ENCODE measurements at places on chromosomes 3 and 15.

DNA sequence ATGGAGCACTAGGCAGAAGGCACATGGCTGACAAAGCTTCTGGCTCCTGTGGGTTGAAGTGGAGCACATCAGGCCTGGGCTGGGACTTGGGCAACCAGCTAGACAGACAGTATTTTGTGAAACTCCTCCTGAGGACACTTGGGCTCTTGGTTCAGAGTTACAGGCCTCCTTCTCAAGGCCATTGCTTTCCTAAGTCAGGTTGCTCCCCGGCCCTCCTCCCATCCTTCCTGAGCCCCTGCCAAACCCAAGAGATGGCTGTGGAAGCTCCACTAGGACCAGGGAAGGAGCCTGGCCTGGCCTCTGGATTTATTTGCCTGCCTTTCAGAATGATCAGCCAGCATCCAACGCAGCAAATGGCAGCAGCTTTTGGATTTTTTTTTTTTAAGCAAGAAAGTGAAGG is 56.3 kb downstream of the MAGEF1 start:
- no peak for DNase-seq

DNA sequence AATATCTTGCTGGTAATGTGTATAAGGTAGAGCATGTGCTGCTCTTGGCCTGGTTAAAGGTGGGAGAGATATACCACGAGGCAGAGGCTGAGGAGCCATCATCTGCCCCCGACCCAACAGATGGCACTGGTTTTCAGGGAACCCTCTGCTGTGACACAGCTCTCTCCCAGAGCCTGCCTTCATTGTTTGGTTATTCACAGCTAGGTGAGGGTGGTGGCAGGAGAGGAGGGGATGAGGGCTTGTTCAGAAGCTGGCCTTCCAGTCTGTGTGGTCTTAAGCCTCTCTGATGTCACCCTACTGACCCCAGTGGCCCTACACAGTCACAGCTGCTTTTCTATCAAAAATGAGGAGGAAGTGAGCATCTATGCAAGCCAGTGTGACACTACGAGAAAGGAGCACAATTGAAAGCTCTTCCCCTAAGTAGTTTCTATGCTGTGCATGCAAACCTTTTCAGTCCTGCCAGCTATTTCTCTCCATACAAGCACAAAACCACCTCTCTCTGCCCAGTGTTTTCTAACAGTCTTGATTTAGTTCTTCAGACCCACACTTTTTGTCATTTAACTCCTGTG is 258.4 kb upstream of the AGTR1 start:
- DNase-seq = no peak

DNA sequence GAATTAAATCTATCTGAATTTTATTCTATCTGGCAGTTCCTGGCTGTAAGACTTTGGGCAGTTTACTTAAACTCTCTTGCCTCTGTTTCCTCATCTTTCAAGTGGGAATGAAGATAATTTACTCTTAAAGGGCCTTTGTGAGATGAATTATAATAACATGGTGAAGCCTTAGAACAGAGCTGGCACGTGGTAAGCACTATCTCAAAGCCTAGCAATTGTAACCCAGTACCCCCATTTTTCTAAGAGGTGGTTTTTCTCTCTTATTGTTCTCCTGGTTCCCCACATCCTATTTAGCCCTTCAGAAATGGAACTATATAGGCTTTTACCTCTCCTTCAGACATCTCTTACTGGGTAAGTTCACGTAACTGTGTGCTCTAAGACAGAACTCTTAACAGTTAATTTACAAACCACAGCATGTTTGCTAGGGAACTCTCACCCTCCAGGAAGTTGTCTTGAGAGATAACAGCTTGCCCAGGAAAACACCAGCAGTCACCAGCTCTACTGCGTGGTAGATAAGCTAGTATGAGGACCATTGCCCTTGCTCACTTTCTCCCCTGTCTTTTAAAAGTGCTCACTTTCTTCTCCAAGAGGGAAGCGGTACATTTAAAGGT is 12.3 kb upstream of the CRBN start:
- peak; percentile 92 for DNase-seq

DNA sequence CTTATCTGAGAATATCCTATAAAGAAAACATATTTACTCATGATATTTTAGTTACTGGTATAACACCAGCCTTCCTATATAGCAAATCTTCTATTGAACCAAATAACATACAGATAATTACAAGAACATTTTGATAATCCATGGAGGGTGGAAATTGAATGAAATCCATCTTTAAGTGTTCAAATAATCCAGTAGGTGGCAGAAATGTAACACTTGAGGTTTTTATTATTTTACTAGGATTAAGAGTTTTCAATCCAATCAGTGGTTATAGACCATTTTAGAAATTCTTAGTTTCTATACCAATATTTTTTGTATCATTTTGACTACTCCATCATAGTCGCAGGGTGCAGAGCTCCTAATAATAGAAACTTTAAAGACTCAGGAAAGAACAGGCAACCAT is 101.9 kb upstream of the KCNH8 start:
- DNase-seq = peak; percentile 6

DNA sequence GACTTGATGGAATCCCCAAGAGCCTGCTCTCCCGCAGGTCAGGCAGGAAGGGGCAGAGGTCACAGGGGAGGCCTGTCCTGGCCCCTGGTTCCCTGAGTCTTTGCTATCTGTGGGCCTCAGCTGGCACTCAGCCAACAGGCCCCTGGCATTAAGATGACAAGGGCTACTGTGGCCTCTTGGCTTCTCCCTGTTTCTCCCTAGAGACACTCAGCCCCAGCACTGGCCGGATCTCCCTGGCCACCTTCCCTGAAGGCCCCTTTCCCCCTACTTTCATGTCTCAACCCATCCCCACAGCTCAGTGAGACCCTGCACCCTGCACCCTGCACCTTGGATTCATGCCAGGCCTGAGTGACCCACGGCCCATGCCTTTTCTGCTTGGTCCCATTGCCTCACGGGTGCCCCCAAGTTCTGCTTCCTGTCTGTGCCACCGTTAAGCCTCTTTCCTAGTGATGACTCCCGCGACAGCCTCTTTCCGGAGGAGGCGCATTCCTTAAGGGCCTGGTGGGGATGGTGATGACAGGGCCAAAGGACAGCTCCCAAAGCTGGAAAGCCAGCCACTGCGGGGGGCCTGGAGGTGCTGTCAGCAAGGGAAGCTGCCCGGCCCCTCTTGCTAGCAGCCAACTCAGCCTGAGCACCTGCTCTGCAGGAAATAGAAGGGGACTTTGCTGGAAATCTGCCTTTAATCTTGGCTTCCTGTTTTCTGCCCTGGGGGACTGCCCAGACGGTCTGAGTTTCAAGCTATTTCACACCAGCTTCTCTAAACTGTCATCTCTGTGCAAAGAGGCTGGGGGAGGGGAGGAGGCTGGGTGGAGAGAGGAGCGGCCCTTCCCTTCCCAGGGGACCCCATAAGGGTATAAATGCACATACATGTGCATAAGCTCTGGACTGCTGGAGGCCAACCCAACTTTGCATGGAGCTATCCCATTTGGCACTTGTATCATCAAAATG is 4.8 kb upstream of the CSK start:
- DNase-seq = peak; percentile 31

DNA sequence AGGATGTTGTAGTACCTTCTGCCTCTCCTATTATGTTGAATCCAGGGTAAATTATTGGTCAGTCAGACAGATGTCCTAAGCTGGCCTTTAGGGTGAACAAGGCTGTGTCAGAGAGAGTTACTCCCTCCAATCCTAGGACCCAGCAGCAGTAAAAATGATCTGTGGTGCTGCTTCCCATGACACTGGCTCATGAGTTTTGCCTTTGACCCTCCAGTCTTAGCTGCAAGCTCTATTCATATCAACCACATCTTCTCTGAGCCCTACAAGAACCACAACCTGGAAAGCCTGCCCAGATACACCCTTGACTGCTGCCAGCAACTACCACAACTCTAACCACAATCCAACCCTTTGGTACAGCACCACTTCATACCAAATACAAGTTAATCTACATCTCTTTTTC is 27.2 kb upstream of the PHLDB2 start:
- peak; percentile 46 for DNase-seq

GRCh38 chr15:70268698-70269251 is 171.1 kb upstream of the TLE3 start:
- DNase-seq = no peak

DNA sequence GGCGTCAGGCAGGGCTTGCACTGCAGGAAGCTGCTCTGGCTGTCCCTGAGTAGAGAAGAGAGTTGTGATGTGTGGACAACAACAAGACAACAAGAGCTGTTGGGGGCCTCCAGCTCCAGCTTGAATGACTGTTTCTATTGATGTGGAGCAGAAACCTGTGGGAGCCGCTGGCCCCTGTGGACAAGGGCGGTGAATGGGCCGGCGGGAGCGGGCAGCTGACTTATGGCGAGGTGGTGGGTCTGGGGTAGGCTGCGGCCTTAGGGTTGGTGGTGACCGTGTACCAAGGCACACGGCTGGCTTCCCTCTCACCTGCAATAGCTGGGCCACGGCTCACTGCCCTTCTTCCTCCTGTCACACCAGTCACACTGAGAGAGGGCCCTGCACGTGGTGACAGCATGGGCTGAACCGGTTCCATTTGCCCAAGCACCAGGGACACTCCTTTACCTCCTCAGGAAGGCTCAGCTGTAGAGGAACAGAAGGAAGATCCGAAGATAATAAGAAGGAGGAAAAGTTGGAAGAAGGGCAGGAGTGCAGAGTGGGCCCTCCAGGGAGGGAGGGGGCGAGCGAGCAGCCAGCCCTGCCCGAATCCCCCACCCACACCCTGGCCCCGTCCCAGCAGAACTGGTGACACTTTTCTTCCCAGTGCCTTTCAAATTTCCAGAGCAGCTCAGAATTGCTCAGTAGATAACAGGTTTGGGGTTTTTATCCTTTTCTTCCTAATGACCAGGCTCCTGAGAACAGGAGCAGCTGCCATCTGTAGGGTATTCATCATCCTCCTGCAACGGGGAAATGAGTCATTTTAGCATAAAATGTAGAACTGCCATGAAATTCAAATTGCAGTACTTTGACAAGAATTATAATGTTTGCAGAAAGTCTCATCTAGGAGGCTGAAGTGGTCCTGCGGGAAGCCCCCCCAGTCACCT is 136.9 kb downstream of the TJP1 start:
- DNase-seq = no peak

- DNase-seq = no peak
Observed at GRCh38 chr15:66866656-66867055, 164.6 kb downstream of the SMAD6 start.

DNA sequence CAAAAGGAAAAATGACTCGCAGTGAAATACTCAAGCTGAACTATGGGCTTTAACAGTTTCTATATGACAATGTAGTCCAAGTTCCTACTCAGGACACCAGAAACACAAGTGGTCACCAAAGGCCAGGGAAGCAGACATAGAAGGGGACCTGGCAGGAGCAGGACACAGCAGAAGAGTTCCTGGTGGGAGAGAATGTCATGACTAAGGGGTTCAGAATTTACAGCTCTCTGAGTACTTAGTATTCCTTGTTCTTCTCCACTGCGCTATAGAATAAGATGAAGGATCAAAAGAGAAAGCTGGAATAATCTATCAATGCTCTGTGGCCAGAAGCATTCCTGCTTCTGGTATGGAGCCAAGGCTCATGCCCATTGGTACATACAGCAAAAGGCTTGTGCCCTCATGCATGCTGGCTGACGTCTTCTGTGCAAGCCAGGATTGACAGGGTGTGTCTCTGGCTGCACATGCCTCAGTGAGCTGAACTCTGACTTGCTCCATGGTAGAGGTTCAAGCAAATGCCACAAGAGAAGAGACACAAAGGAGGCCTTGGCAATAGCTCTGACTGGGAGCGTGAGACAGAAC is 128.7 kb upstream of the SLC2A2 start:
- DNase-seq = no peak

- DNase-seq = no peak
Observed at GRCh38 chr3:113245761-113246161, 34.4 kb downstream of the BOC start.

DNA sequence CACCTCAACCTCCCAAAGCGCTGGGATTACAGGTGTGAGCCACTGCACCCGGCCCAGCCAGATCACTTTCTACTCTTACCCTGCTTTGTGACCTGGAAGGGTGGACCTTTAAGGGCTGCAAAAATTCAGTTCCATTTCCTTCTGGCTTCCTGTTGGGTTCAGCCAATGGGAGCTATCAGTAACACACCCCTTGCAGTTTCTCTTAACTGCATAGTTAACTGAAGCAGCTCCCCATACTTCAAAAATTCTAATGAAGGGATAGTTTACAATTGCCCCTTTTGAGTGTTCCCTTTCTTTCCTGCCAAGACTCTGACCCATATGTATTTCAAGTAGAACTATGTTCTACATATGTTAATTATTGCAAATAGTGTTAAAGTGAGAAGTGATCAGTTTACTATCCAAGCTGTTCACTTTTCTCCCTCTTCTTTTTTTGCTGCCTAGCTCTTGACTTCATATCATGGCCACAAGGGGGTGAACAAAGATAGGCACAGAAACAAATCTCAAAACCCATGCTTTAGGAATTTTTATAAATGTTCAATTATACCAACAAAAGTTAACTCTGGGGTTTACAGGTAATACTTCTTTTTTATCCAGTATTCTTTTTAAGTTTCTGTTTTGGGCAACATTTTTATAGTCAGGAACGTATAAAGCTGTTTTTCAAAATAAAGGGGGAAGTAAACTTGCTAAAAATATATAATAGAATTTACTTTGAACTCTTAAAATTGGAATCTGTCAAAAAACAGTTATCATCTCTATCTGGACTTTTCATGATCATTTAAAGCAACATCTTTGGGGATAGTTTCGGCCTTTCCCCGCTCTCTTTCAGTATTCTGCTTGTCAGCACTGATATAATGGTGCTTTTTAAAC is 8.1 kb downstream of the PGBD4 start:
- peak; percentile 66 for DNase-seq

- DNase-seq = no peak
Observed at GRCh38 chr3:143769616-143770015, 78.7 kb downstream of the SLC9A9 start.

- no peak for DNase-seq
Observed at GRCh38 chr3:195241592-195242355, 29.2 kb downstream of the XXYLT1 start.

GRCh38 chr3:179991883-179992282 is 44.9 kb downstream of the PEX5L start:
- no peak for DNase-seq

GRCh38 chr3:8560366-8561007 is 58.9 kb downstream of the LMCD1 start:
- peak; percentile 68 for DNase-seq

DNA sequence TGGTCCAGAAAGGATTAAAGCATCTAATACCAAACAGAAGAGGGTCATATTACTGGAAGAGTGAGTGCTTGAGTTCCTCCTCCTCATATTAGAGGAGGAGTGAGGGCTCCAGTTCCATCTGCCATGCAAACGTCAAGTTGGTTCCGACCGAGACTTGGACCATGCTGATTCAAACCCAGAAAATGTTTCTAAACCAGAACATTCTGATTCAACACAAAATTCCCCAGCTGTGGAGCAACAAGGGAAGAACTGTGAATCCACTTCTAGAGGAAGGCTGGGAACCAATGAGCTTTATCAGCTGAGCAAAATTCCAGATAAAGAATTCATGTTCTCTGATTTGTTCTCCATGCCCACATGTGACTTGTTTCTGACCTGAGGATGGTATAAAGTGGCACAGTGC is 135.6 kb upstream of the WNT5A start:
- no peak for DNase-seq

- DNase-seq = no peak
Observed at GRCh38 chr3:159536876-159537275, 451.8 kb upstream of the IL12A start.

Data from hematopoietic multipotent progenitor cell treated with erythropoietin and hydrocortisone succinate and interleukin-3 and kit ligand, for 8 days (in vitro differentiated cells).